T follicular helper cell (primary cell): ENCODE measurements at places on chromosomes 7 and 10.

GRCh38 chr10:99770408-99771045, 11.9 kb upstream of the ABCC2 start:
- DNase-seq: no peak

DNA sequence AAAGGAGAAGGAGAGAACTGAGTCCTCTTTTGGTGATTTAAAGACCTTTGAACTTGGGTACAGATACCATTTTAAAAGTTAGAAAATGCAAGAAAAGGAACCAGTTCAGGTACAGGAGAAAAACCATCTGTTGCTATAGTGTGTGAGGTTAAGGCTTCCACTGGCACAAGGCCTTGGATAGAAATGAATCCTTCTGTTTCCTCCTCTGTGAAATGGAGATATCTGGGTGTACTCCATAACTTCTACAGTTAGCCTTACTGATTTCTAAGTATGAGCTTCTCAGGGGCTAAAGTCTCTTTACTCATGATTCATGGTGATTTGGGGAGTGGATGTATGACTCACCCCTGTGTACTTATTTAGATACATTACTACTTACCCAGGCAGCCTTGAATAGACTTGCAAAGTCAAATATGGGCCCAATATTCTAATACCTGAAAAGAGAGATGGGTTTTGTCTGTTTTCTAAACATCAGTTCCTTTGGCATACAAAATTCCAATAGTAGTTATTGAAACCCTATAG, 117.2 kb upstream of the ADO start:
- DNase-seq: no peak

DNA sequence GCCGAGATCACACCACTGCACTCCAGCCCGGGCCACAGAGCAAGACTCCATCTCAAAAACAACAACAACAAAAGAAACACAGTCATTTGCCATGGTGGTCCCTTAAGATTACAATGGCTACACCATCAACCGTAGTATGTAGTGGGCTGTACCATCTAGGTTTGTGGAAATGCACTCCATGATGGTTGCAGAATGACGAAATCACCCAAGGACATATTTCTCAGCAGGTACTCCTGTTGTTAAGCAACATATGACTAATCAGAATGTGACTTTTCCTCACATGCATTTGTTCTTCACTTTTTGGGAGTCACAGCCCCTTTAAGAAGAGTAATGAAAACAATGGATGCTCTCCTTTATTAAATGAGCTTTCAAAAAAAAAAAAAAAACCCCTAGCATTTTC, 11.0 kb downstream of the SVIL start:
- no peak for DNase-seq

DNA sequence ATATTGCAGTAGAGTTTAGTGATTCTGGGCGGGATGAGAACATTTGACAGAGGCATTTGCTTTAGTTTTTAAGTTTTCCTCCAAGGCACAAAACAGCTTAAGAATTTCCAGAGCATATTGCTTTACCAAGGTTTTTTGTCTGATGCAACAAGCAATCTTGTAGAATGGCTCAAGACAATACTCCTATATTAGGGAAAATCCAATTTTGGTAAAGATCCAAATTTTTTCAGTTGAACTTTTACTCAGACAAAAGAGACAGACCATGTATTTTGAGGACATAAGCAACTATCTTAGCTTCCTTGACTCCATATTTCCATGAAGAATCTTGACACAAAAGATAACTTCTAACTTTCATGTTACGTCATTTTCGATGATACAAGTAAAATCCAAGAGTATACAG, 92.3 kb upstream of the NANOS1 start:
- DNase-seq: no peak

- DNase-seq: no peak
These were observed 21.6 kb downstream of the TES start for GRCh38 chr7:116231949-116232348.

DNA sequence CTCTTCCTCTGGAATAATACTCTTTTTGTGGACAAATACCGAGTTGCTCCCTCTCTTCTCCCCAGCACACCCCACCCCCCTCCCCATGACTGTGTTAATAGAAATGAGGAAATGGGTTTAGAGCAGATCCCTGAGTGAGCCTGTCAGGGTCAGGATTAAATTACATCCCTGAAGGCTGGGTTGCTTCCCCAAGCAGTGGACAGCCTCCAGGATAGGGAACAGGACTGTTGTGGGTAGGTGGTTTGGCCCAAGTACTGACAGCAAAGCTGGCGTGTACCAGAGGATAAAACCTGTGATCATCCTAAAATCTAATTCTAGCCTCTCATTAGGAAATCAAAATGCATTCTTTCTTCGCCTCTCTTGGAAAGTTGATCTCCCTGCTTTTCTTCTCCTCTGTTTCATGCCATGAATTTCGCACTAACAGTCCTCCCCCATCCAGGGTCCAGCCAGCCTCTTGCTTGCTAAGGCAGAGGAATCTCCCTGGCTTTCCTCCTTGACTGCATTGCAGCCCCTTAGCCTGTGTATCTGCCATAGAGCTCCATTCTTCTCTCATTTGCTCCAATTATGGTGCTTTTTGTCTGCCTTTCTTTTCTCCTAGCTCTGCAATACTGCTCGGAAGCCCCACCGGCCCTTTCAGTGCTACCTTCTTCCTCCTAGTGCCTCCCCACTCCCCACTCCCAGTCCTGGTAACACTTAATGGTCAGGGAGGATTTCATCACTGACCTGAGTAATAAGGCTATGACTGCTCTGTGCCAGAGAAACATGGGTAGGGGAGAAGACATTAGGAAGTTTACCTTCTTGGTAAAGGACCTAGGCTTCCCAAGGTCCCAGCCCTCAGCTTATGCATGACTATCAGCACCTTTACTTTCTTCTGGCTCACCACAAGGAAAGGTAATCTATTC, 8.4 kb downstream of the LRRC4 start:
- no peak for DNase-seq

GRCh38 chr7:102395592-102395872, 631 bp upstream of the PRKRIP1 start:
- no peak for DNase-seq

DNA sequence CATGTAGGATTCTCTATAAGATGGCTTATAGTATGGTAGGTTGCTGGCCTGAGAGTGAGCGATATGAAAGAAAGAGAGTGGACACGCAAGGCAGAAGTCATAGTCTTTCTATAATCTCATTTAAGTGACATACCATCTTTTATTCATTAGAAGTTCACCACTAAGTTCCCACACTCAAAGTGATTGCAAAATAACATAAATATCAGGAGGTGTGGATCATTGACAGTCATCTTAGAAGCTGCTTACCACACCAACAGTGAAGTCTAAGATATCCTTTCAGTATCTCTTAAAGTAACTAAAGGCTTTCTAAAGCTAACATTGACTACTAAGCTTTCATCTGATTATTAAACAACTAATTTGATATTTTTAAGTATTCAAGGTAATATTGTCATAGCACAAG, 36.9 kb upstream of the GNAI1 start:
- DNase-seq: no peak

DNA sequence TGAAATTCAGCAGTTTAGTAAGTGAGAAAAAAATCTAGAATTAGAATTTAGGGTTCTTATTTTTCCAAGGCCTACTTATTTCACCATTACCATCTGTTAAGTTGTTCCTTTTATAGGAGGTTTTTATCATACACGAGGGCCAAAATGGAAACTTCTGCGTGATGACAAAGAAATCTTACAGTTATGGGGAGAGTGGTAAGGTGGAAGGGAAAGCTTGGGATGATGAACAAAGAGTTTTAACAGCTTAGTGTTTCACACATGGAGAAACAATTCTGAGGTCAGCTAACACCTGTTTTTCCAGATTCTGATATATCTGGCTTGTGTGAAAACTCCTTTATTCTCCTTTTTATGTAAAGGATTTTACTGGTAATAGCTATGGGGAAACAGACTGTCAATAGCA, 49.8 kb upstream of the SEMA3C start:
- no peak for DNase-seq

DNA sequence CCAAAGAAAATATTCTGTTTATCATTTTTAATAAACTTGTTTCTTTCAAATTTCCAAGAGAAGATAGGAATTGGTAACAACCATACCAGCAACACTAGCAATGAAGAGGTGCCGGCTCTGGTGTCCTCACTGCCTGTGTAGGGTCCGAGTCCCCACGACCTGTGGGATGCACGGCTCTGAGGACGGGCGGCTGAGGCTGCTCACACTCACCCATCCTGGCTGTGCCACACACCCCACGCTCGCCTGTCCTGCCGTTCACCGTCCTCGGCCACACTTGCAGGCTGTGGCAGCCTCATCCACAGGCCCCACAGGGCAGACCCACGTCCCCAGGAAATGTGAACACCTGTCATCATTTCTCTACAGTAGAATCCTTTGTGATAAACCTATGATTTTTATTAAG, 48.2 kb upstream of the DPYSL4 start:
- no peak for DNase-seq

DNA sequence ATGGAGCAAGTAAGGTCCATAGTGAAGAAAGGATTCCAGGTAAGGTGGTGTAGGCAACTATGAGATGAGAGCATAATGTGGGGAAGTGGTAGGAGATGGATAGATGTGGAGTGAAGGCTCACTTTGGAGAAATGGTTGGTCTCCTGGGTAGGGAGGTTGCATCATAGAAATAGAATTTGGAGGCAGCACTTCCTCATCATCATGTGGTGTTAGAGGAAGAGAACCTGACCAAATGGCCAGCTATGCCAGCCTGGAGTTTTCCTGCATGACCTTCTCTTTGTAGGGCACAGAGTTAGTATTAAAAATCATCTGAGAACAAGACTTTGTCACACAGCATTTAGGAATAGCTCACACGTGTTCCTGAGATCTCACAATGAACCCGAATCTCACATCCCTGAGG, 126.7 kb upstream of the CXCL12 start:
- DNase-seq: no peak

GRCh38 chr7:81190997-81191768, 272.3 kb upstream of the SEMA3C start:
- DNase-seq: no peak

- no peak for DNase-seq
These were observed 140.5 kb downstream of the TWIST1 start for GRCh38 chr7:18976715-18977471.

DNA sequence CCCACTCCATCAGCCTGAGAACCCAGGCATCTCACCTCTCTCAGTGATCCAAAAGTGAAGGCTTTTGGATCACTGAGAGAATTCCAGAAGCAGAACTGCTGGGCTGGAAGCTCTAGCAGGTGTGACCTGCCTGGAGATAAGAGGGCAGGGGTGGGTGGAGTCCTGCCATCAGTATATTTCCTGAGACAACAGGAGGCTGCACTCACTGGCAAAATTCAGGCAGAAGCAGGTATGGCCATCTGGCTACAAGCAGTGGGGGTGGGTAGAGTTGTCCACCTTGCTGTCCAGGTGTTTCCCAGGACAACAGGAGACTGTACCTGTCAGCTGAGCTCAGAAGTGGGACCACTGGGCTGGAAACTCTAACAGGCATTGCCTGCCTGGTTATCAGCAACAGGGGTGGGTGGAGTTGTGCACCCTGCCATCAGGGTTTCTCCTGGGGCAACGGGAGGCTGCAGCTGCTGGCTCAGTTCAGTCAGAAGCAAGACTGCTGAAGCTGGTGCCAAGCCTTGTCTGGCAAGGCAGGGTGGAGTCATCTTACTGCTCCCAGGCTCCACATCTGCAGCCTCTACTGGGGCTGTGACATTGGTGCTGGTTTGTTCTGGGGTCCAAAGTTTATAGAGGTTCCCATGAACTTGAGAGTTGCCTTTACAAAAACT, 47.2 kb upstream of the SFTPD start:
- no peak for DNase-seq
